Hepatocyte (in vitro differentiated cells): ENCODE measurements at places on chromosomes 6 and 20.

- no peak for DNase-seq
- peaks cover 20% of the 10 kb centered on the region for H3K4me1 ChIP-seq
- peak overlapping the region; percentile 88 for H3K4me3 ChIP-seq
- peak overlapping the region; percentile 98 for H3K27ac ChIP-seq
- H3K27me3 ChIP-seq: no peaks in the 10 kb centered on the region
- no peaks in the 10 kb centered on the region for H3K36me3 ChIP-seq
Measured at GRCh38 chr6:147204843-147205311, 660 bp downstream of the STXBP5 start.

- no peak overlapping the region for H3K4me3 ChIP-seq
- no peaks in the 10 kb centered on the region for H3K36me3 ChIP-seq
- peak overlapping the region; percentile 93 for H3K27ac ChIP-seq
- no peak for DNase-seq
- no peaks in the 10 kb centered on the region for H3K27me3 ChIP-seq
Measured at GRCh38 chr20:50654904-50655303, 36.4 kb downstream of the RIPOR3 start.

DNA sequence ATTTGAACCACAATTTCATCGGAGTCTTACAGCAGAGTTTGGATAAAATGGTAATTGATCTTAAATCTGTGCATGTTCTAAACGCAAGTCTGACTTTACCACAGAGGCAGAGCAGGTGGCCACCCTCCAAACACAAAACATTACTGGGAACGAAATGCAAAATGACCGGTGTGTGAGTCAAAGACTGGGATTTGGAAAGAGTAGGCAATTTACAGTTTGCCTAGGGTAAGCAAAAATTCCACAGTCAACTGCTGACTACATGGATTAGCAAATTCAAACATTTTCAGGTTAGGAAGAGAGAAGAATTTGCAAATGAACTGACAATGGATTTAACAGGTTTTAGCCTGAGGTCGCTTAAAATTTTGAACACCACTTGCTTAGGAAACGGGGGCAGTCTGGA, 444.4 kb downstream of the HDGFL1 start:
- no peaks in the 10 kb centered on the region for H3K36me3 ChIP-seq
- DNase-seq: no peak
- no peak overlapping the region for H3K4me3 ChIP-seq
- no peaks in the 10 kb centered on the region for H3K4me1 ChIP-seq
- no peaks in the 10 kb centered on the region for H3K27me3 ChIP-seq
- no peak overlapping the region for H3K27ac ChIP-seq

DNA sequence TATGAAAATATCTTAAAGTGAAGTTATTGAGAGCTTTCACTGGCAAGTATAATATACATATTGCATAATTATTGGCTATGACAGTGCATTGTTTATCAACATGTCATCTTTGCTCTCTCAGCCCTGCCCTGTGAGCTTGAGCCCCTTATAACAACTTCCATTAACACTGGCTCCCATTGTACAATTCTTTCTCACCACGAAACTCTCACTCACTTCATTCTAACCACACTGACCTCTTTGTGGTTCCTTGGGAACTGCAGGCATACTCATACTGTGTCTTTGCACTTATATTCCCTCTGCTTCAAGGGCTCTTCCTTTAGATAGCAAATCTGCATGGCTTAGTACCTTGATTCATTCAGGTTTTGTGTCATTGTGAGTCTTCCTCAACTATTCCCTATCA, 411.8 kb downstream of the CDKAL1 start:
- no peaks in the 10 kb centered on the region for H3K36me3 ChIP-seq
- H3K27ac ChIP-seq: no peak overlapping the region
- no peak for DNase-seq
- no peaks in the 10 kb centered on the region for H3K27me3 ChIP-seq

DNA sequence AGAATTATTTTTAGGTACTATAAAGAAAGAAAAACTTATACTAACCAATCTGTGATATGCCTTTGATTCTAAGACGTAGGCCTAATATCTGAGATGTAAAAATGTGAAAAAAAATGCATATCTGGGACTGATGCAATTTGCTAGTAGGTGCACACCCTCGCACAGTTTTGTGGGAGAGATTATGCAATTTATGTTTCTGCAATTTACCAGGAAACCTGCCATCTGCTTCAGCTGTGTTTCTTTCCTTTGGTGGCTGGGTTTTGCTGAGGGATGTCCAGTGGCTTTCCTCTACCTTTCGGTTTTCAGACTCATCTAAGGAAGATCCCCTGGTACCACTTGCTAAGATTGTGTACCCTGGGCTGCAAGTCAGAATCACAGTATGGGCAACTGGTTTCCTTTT, 186.9 kb downstream of the ZFP64 start:
- no peak overlapping the region for H3K4me3 ChIP-seq
- DNase-seq: no peak
- H3K4me1 ChIP-seq: peaks cover 3% of the 10 kb centered on the region
- no peak overlapping the region for H3K27ac ChIP-seq
- no peaks in the 10 kb centered on the region for H3K27me3 ChIP-seq
- H3K36me3 ChIP-seq: no peaks in the 10 kb centered on the region

DNA sequence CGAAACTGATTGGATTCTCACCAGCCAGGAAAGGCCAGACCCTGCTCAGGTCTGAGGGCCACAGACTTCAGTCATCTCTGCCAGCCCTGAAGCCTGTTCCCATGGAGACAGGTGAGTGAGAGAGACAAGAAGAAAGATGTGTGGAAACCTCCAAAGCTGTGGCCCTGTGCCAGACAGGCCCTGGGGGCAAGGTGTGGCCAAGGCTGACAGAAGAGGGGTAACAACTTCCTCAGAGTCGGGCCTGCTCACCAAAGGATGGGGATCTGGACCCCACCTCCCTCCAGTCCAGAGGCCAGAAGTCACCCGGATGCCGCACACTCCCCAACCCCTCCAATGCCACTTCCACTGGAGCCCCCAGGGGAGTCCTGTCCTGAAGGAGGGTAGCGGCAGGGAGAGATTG, 73.6 kb downstream of the MDGA1 start:
- DNase-seq: no peak
- H3K4me3 ChIP-seq: no peak overlapping the region
- H3K27me3 ChIP-seq: peaks cover 10% of the 10 kb centered on the region
